ENCODE measurements at places on chromosomes 3 and 15.

DNA sequence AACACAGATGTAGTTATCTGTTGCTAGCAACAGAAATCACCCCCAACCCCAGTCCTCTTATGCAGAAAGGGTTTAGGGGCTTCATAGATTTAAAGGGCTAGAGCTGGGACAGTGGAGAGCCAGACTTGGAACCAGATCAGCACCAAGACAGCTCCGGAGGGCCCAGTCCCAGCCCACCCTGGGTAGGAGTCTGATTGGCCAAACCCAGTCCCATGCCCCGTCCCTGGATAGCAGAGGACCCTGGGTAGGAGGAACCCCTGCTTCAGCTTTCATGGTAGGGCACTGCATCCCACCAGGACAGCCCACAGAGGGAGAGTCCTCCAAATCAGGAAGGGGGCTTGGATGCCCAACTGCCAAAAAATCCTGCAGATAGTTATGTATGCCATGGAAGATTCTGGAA lies 103.0 kb downstream of the CORO2B start:
- no peak for ATAC-seq

GRCh38 chr3:104069114-104069513 lies 1297.6 kb upstream of the ALCAM start:
- ATAC-seq = no peak

GRCh38 chr3:160154033-160154432 lies 71.2 kb upstream of the C3orf80 start:
- peak; percentile 29 for ATAC-seq

- ATAC-seq = no peak
Observed at GRCh38 chr15:47792231-47792630, 74.9 kb downstream of the SEMA6D start.

GRCh38 chr3:12004741-12005513 lies 739 bp downstream of the SYN2 start:
- ATAC-seq = no peak

DNA sequence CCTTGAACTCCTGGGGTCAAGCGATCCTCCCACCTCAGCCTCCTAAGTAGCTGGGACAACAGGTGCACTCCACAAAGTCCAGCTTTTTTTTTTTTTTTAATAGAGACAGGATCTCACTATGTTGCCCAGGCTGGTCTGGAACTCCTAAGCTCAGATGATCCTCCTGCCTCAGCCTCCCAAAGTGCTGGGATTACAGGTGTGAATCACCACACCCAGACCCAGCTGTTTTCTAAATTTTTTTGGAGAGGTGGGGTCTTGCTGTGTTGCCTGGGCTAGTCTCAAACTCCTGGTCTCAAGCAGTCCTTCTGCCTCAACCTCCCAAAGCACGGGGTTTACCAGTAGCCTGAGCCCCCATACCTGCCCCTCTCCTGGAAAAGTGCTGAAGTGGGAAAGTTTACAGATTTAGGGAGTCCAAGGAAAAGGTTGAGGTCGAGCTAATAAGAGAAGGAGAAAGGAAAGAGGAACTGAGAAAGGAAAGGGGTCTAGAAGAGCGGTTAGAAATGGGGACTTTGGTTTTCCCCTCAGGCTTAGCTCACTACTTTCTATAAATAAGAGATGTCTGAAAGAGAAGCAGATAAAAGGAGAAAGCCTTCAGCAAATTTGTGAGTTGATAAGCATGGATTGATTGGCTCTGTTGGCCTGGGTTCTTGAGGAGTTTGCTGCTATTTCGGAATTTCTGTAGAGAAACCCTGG lies 23.6 kb downstream of the UBE2E1 start:
- ATAC-seq = no peak

DNA sequence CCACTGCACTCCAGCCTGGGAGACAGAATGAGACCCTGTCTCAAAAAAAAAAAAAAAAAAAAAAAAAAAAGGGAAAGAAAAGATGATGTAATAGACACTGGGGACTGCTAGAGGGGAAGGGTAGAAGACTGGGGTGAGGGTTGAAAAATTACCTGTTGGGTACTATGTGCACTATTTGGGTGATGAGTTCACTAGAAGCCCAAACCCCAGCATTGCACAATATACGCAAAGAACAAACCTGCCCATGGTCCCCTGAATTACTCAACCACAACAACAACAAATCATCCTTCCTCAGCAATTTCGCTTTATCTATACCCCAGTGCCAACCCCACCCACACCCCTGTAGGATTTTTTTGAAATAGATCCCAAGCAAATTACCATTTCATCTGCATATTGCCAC lies 13.5 kb downstream of the NIPA1 start:
- ATAC-seq = no peak

DNA sequence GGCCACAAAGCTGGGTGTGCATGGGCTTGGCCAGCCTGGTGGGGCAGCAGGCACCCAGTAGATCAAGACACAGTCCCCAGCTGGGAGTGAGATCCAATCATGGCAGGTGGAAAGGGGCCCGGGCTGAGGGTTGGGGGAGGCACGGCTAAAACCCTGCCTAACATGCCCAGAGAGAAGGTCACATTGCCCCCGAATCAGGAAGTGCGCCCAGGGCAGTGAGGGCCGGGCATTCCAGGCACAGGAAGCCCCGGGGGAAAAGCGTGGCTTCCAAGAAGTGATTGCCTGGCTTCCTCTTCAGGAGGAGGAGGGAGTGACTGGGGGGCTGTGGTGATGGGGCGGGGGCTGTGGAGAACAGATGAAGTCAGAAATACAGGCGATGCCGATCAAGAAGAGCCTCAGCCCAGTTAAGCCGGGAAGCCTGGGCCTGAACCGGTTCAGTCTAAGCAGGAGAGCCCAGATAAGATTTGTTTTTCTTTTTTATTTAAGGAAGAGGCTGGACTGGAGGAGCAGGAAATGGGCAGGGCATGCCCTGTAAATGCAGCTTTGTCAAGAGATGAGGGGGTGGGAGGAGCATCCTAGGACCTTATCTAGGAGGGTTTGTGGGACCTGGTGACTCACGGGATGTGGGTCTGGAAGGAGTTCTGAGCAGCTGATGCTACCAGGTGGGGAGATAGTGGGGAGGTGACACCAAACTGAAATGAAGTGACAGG lies 83.9 kb downstream of the CHSY1 start:
- peak; percentile 93 for ATAC-seq

- no peak for ATAC-seq
Observed at GRCh38 chr3:44340058-44340395, 1.5 kb downstream of the TCAIM start.

DNA sequence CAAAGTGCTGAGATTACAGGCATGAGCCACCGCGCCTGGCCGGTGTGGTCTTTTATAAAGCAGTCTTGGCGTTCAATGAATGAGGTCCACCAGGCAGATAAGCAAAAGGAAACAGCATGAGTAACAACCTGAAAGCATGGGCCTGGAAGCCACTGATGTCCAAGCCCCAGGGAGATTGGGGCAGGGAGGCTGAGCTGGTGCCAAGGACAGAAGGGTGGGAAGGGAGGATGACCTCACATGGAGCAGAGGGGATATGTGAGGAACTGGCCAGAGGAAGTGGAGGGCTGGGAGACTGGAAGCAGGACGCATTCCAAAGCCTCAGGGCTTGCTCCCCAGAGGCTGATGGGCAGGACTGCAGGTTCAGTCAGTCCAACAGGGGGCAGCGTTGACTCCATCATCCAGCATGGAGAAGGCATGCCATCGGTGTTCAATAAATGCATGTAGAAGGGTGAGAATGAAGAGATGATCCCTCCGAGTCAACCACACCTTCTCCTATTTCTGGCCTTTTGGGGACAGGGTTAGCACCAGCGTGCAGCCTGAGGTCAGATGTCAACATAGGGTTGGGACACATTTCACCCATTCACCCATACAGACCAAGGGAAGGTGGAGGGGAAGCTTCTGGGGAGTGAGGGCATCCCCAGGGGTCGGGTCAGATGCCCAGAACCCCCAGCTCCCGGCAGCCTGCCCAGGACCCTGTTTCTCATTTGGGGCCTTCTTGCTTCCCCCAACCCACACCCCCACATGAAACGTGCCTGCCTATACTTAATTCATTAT lies 14.8 kb downstream of the MYL3 start:
- ATAC-seq = no peak

DNA sequence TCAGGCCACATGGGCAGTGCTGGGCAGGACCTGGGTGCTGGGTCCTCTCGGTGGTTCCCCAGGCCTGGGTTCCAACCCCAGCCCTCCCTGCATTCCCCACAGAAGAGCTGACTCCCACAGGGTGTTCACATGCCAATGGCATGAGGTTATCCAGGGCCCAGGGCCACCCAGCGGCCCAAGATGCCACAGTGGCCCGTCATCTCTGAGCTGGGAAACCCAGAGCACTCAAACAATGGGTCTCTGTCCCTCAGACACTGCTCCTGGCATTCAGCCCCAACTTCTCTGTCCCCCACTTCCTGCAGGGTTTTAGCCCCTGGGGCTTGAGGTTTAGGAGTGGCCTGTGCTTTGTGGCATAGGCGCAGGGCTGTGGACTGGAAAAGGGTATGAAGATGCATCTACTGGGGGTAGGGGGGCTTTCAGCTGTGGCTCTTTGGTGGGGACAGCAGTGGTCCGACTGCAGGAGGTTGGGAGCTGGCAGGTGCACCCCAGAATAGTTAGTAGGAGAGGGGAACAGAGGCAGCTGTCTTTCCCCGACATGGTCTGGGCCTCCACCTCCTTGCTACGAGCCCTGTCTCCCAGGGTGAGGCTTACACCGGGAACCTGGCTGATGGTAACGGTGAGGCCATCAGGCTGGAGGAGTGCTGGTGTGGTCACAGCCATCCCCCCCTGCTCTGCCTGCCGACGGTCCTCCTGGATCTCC lies 1.7 kb downstream of the CCDC9B start:
- ATAC-seq = no peak

DNA sequence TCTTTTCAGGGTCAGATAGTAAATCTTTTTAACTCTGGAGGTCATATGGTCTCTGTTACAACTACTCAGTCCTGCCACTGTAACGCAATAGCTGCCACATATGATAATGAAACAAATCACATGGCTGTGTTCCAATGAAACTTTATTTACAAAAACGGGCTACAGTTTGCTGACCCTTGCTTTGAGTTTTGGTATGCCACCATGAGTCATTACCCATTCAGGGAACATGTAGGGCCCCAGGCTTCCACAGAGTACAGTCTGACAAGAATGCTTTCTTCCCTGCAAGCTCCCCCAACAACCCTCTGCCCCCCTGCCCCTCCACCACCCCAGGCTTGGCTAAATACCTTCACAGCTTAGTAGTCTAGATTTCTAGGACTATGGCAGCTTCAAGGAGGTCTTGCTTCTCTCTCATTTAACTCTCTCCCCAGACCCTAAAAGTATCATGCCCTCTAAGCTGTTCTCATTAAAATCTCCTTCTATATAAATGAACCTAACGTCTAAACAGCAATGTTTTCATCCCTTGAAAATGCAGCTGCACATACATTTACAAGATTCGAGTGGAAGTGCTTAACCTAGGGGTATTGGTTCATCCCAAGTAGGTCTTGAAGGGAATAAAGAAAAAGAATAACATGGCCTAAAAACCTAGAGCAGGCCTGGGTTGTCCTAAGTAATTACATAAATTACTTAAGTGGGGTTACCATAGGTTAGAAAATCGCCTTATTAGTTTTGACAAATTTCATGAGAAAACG lies 117.8 kb upstream of the PRICKLE2 start:
- ATAC-seq = no peak

DNA sequence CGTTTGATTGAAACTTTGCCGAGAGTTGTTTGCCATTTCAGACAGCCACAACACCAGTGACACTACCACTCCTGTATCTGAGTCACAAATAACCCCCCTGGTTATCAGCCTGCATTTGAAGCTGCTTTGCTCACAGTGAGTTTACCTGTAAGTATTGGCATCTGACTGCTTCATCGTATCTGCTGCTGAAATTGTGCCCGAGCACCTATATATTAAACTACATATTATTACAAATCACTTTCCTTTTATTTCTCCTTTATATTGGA lies 39.2 kb upstream of the SPSB4 start:
- ATAC-seq = peak; percentile 53

GRCh38 chr15:83290236-83290635 lies 5.8 kb upstream of the BNC1 start:
- ATAC-seq = no peak

DNA sequence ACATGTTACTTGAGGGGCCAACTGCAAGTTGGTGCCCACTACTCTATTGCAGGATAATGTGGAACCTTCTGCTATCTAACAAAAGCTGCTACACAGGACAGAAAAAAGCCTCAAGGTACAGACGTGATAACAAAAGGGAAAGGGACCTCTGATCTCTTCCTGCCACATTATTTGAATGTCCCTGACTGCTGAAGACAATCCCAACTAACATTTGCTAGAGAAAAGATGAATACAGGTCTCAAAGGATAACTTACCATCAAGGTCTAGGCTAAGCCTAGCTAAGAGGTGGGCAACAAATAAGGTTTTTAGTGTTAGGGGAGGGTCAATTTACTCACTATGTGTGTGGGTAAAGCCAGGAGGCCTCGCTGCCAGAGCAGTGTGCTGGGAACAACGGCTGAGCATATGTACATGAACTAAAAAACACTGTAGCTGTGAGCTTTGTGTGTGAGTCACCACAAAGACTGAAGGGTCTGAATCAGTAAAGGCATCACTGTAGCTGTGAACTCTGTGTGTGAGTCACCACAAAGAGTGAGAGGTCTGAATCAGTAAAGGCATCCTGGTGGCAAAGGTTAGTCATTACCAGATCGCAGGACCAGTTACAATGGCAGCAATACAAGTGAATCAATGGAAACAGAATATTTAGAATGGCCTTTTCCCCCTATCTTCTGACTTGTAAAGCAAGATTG lies 111.7 kb downstream of the LMLN start:
- peak; percentile 100 for ATAC-seq

GRCh38 chr3:105598042-105598796 lies 231.5 kb downstream of the ALCAM start:
- ATAC-seq = no peak

DNA sequence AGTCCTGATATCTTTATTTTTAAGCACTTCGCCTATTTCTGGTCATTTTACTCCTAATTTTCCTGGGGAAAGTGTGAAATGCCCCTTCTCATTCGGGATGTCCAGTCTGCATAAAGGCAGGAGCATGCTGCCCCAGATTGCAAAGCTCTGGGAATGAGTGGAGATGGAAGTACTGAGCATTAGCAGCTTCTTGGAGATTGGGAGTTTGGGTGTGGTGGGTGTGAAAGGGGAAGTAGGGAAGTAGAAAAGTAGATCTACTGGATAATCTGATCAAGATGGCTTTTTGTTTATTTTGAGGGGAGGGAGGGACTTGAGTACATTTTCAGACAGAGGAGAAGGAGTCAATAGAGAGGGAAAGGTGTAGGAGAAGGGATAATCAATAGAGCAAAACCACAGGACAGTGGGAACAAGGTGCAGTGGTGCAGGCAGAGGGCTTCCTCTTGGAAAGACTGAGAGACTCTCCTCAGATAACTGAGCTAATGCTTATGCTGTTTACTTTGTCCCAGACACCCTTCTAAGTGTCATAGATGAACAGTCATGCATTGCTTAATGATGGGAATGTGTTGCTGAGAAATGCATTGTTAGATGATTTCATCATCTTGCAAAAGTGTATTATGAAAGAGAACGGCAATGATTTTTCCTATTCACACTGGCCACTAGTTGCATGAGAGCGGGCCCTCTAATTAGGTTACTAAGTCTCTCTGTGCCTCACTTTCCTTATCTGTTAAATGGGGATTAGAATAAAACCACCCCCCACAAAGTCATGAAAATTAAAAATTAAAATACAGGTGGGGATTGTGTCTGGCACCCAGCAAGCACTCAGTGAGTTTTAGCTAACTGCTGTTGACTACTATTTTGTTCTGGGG lies 45.5 kb downstream of the PHLDB2 start:
- ATAC-seq = no peak

- no peak for ATAC-seq
Observed at GRCh38 chr3:47536221-47536891, 22.8 kb upstream of the ELP6 start.
